D721Med (cell line): ENCODE measurements at places on chromosomes 6 and 20.

DNA sequence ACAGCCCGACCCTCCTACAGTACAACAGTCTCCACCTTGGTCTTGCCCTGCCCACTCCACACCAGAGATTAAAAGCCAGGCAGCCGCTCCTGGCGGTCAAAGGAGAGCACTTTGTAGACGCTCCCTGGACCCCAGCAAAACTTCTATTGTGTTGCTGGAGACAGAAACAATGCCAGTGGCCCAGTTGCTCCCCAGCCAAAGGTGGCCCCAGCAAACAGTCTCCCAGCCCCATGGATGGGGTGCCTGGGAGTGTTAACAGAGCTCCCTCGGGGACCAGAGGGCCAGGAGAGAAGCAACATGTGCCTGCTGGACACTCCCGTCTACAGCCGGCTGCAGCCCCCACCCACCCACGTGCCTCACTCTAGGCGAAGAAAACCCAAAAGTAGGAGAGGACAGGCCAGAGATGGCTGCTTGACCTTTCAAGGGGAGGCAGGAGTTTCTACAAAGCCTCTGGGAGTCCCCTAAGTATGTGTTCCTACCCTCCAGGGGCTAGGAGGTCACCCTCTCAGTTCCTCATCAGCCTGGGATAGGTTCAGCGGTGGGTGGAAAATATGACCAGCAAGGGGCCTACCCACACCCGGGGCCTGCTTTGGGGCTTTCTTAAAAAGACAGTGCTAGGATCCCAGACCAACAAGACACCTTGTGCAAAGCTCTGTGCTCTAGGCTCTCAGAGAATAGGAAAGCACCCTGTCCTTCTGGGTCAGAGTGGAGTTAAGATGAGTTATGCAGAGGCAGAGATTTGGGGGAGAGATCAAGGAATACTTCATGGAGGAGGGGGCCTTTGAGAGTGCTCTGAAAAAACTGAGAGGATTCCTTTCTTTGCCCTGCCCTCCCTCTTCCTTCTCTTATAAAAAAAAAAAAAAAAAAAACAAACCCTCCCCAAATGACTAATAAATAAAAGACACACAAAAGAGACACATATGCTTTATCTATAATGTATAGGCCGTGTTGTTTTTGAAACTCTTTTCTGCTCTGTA lies 19.0 kb upstream of the PREX1 start:
- no peak for DNase-seq

DNA sequence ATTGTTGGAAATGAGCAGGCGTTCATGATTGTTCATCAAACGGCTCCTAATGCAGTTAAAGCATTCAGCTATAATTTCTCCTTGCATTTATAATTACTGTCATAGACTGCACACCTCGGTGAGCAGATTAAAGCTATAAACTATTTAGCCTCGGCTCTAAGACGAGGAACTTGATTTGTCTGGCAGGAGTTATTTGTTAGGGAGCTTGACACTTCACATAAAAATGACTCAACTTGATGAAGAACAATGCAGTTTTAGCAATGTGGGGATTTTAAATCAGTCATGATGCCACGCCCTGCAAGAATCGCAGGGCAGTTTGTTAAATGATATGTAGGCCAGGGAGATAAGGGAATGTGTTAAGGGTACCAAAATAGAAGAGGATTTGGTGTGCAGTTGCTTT lies 290.2 kb downstream of the TSHZ2 start:
- no peak for DNase-seq

- DNase-seq = no peak
Measured at GRCh38 chr6:32627831-32628230, 9.4 kb upstream of the HLA-DQA1 start.

- no peak for DNase-seq
Measured at GRCh38 chr6:133300896-133301295, 59.7 kb downstream of the EYA4 start.

GRCh38 chr6:84892671-84893070 lies 128.3 kb upstream of the TBX18 start:
- no peak for DNase-seq

DNA sequence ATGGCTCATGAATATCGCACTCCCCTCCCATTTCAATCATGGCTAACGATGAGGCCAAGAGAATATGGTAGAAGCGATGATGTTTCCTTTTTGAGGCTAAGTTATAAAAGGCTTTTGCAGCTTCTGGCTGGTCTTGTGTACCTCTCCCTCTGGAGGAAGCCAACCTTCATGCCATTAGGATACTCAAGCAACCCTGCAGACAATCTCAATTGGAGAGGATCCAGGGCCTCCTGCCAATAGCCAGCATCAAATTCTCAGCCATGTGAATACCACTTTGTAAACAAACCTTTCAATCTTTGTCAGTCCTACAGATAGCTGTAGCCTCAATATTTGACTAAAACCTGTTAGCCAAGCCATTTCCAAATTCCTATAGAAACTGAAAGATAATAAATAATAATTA lies 738.4 kb downstream of the KIF16B start:
- no peak for DNase-seq

- no peak for DNase-seq
Measured at GRCh38 chr20:48530957-48531356, 296.8 kb downstream of the PREX1 start.

DNA sequence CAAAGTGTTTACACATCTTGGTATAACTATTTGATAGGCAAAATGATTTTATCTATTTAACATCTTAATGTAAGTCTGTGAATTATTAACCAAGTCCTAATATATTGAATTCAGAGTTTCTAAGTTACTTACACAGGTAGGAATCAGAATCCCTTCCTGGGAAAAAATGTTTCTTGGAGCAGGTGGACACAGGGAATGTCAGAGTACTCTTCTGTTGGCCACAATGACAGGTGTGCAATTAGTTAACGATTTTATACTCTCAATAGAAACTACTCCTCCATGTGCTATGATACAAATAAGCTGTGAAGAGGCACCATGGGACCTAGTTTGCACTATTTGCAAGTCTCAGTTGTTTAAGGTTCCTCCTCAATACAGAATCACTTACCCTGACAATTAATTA lies 821 bp upstream of the TAAR5 start:
- no peak for DNase-seq

DNA sequence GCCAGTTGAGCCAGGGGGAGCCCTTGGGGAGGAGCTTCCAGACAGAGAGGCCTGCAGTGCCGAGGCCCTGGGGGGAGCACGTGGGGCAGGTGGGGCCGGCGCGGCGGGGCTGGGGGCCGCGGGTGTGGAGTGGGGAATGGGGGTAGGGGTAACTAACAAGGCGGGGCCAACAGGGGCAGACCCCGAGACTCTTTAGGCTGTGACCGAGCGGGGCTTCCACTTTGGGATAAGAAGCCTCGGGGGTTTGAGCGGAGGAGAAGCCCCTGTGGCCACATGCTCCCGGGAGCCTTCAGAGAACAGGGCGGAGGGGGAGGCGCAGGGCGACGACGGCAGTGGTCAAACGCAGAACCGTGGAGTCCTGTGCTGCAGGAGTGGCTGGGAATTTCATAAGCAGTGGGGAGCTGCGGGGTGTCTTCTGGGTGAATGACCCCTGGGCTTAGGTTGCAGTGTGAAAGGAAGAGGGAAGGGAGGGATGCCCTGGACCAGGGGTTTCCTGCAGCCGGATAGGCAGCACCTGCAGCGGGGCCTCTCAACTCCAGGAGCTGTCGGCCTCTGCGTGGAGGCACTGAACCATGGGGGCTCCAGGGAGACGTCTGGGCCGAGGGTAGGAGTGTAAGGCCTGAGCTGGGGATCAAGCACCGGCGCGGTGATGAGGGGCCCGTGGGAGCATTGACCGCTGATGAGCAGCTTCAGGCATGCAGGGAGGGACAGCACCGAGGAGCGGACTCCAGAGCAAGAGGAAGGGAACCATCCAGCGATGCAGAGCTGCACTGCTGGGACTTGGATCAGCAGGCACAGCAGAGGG lies 121.0 kb downstream of the SYNDIG1 start:
- no peak for DNase-seq

- no peak for DNase-seq
Measured at GRCh38 chr6:138592749-138593123, 93.4 kb upstream of the NHSL1 start.

DNA sequence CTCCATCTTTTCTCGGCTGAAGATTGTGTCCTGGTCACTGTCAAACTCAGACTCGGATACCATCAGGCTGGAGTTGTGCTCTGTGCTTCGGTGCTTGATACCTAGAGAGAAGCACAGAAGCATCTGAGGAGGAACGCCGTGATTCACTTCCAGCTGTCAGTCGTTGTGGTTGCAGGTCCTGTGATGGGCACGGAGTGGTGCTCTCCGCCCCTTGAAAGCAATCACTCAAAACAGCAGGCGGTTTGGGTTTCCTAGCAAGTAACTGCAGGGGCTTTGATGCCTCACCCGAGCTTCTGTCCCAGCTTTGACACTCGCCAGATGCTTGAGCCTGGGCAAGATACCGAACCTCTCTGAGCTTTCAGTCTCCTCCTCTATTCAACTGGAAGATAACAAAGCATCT lies 52.5 kb downstream of the ALDH5A1 start:
- no peak for DNase-seq

GRCh38 chr6:126786262-126786661 lies 332.2 kb upstream of the RSPO3 start:
- DNase-seq = no peak

DNA sequence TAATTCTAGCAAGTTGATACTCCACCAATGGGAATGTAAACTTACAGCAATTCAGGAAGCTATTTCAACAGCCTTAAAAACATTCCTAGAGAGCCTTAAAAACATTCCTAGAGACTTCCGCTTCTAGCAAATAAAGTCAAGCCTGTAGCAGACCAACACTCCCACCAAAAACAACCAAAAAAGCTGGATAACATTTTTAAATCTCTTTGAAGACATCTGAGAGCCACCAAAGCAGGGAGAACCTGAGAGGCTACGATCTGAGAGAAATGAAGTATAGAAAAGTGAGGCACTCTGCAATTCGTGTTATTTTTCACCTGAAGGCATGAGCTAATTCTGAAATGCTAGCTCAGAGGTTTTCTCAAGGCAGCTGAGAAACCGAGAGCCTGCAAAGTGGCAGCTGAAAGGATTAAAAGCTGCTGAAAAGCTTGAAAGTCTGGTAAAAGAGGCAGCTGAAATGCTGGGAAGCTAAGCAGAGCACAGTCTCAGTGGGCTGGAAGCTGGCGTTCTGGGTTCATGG lies 20.9 kb downstream of the GPR63 start:
- DNase-seq = no peak

- DNase-seq = no peak
Measured at GRCh38 chr6:34731393-34732060, 25.8 kb upstream of the SNRPC start.

DNA sequence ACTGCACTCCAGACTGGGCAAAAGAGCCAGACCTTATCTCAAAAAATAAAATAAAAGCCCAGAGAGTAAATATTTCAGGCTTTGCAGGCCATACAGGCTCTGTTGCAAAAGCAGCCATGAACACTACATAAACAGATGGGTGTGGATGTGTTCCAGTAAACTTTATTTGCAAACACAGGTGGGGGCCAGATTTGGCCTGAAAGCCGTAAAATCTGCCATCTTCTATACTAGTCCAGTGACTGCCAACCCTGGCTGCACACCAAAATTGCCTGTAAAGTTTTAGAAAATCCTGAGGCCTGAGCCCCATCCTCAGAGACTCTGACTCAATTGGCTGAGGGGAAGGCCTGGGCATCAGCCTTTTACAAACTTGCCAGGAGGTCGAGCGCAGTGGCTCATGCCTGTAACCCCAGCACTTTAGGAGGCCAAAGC lies 103.6 kb downstream of the ZMYND8 start:
- no peak for DNase-seq

DNA sequence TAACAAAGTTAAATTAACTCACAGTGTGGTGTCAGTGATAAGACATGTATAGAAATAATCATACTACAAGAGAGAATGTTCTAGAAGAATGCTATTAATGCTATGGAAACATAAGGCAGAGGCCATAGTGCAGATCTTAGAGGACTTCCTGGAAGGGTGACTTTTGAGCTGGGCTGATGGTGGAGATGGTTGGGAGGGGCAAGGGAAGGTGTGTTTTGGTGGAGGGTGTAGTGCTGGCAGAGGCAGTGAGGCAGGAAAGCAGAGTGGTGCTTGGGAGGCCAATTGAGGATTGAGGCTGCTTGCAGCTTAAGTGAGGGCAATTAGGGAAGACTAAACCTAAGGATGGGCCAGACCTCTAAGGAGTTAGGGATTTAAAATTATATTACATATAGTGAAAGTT lies 58.5 kb upstream of the FNDC1 start:
- DNase-seq = no peak

GRCh38 chr6:163835439-163836171 lies 421.1 kb downstream of the QKI start:
- DNase-seq = no peak

DNA sequence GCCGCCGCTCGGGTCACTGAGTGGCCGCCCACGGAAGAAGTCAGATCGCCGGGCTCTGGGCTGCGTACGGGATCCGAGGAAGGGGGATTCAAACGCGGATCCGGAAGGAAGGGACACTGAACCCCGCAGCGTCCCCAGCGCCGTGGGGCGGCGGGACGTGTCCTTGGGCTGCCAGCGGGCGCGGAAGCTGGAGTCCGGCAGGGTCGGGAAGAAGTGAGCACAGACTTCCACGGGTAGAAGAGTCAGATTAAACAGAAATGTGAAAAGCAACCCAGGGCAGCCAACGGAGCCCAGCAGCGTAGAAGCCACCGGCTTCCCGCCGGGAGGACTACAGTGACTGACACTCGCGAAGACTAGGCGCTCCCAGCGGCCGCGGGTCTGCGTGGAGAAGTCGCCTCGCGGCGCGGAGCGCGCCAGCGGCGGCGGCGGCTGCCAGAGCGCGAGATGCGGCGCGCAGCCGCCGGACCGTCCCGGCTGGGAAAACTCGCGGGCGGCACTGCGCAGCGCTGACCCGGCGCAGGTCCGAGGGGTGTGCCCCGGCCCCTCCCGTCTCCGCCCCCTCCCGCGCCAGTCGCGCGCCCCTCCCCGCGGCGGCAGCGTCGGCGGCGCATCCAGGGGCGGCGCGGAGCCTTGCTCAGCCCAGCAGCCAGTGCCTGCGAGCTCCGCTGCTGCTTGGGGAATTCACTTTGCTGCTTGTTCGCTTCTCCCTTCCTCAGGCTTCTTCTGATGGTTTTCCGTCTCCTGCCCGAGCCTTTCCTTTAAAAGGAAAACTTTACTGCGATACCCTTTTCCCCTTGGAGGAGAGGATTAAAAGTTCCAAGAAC lies at the start of gene SAMD5:
SAMD5 (plus strand) TSS at position 649 of the 824 bp plus-strand sequence. CDS start 239 bp downstream, outside the sequence.
- no peak for DNase-seq

GRCh38 chr6:13413900-13414555 lies 73.4 kb downstream of the GFOD1 start:
- no peak for DNase-seq
